Stimulated activated naive CD4-positive, alpha-beta T cell treated with Interleukin-2 at 50 U/mL for 16 hours (primary cell): ENCODE measurements at places on chromosomes 3 and 15.

- DNase-seq: no peak
Measured at GRCh38 chr3:10522646-10523303, 17.4 kb upstream of the ATP2B2 start.

GRCh38 chr3:53709860-53710674 lies 136.2 kb downstream of the CHDH start:
- peak; percentile 39 for DNase-seq

DNA sequence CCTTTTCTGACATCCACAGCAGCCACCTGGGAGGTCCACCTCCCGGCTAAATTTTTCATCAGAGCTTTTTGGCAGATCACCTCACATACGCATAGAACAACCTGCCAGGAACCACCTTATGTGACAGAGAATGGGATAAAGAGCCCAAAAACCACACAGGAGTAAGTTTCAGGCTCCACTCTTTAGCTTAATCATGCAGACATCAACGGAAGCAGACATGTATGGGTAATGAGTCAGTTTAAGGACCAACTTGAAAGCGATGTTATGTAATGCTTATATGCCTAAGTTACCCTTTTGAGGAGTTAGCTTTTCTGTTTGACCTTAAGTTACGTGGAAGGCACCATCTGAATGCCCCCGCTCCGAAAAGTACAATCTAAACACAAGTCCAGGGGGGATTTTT lies 183.3 kb upstream of the BHLHE40 start:
- no peak for DNase-seq

GRCh38 chr3:174010907-174011306 lies 613.4 kb downstream of the NLGN1 start:
- DNase-seq: no peak

GRCh38 chr3:50445919-50446318 lies 57.5 kb downstream of the CACNA2D2 start:
- no peak for DNase-seq

DNA sequence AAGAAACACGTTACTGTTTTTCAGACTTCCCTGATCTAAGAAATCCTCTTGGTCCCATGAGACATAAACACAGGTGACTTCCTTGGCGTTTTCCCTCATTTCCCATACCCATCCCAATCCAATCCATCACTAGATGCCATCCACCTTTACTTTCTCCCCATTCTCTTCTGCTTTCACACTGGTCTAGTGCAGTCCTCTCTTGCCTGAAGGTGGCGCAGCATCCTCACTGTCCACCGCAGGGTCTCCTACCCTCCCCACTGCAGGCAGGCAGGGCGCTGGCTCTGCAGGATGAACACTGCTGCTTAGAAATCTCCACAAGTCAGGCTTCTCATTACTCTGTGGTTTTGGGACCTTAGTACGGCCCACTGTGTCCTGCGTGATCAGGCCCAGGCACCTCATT lies 58.2 kb downstream of the RAB7A start:
- peak; percentile 50 for DNase-seq

DNA sequence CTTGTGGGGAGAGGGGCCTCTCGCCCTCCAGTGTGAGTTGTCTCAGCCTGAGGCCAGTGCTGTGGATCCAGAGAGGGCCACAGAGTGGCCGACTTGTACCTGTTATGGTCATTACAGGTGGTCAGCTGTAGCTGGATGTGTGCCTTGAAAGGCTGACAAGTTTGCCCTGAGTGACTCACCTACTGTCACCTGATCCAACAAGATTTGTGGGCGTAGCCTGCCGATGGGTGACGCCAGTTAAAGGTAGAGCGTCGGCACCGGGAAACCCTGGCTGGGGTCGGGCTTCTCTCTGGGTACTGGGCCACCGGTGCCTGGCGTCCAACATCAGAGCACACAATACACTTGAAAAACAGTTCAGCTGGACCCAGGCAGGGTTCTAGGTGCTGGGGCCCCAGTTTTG lies 2.8 kb upstream of the ISG20 start:
- peak; percentile 66 for DNase-seq

DNA sequence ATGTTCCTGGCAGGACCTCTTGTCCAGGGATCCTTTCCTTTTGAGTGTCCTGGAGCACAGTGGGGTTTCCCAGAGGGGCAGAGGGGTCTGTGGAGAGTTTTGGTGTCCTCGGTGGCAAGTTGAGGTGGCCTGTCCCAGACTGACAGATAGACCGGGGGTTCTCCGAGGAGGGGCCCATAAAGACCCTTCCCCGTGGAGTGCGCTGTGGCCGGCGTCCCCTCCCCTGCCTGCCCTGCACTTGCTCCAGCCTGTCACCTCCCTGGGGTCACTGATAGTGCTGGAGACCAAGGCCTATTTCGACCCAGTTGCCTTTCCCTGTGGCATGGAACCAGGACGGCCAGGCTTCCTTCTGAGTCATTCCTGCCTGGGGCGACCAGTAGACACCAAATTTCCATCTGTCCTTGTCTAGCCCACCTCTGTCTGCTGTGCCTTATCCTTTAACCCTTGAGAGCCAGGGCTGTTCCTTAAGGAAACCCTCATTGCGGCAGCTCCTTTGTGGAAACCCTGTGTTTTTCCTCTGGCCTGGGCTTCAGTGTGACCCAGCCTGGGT lies 2.9 kb downstream of the MUC4 start:
- no peak for DNase-seq

GRCh38 chr3:171101982-171102641 lies 75.6 kb upstream of the SLC2A2 start:
- DNase-seq: no peak

DNA sequence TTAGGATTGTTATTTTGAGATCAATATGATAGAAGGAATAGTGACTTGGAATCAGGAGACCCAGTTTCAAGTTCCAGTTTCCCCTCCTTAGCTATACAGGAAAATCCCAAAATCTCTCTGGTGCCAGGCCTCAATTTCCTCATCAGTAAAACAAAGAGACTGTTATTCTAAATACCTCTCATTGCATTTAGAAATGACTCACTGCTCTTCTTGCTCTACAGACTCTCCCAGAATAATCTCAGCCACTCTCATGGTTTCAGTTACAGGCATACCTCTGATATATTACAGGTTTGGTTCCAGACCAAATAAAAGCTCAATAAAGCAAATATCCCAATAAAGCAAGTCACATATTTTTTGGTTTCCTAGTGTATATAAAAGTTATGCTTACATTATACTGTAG lies 28.3 kb downstream of the IMPG2 start:
- no peak for DNase-seq

GRCh38 chr3:176780766-176781165 lies 416.5 kb downstream of the TBL1XR1 start:
- no peak for DNase-seq

DNA sequence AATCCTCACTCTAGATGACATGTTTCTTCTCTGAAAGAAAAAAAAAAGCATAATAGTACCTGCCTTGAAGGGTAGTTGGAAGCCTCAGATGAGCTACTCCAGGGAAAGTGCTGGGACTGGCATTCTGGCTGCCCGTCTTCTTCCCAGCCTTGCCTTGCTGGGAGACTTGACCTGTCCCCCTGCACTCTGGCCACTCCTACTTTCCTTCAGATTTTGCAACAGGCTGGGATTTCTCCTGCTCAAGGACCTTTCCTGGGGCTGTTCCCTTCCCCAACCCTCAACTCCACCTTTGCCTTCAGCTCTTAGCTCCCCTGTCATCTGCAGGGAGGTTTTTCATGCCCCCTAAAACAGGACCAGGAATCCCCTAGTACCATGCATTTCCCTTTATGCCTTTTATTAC lies 609.9 kb upstream of the CFAP20DC start:
- no peak for DNase-seq

- no peak for DNase-seq
Measured at GRCh38 chr3:103991461-103992115, 1375.1 kb upstream of the ALCAM start.

DNA sequence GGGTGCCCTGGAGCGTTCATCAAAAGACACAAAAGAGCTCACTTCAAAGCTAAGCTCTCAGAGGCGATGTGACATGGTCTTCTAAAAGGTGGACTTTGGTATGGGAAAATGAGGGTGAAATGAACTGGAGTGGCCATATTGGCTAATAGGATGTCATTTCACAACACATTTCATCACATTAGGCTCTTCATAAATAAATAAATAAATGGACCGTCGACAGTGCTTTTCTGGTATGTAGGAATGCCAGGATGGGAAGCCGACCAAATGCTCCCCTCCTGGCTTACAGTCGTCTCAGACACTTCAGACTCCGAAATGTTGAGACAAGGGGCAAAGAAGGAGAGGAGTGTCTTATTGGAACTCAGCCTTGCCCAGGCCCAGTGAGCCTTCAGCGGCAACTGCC lies 383.0 kb downstream of the NTRK3 start:
- no peak for DNase-seq

GRCh38 chr15:92044203-92044909 lies 190.8 kb downstream of the SLCO3A1 start:
- DNase-seq: no peak

DNA sequence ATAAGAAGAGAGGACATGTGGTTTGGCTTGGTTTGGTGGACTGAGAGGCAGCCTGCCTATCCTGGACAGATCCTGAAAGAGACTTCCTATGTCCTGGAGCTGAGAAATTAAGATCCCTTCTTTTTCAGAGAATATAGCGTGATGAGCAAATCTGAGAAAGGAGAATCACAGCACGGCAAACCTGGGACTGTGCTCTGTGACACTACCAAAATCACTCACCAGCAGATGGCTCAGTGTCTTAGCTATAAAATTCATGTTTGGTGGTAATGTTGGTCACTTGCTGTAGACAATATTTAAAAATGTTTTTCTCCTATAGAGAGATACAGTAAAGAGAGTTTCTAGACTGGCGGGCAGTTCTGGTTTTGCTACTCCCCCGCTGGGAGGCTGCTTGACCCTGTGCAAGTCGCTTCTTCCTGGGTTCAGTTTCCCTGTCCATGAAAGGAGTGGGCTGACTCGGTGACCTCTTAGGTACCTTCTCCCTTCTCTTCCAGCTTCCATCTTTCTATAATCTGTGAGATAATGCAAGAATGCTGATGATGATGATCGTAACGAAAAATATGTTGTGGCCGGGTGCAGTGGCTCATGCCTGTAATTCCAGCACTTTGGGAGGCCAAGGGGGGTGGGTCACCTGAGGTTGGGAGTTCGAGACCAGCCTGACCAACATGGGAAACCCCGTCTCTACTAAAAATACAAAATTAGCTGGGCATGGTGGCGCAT lies 7.6 kb upstream of the HES1 start:
- DNase-seq: no peak

DNA sequence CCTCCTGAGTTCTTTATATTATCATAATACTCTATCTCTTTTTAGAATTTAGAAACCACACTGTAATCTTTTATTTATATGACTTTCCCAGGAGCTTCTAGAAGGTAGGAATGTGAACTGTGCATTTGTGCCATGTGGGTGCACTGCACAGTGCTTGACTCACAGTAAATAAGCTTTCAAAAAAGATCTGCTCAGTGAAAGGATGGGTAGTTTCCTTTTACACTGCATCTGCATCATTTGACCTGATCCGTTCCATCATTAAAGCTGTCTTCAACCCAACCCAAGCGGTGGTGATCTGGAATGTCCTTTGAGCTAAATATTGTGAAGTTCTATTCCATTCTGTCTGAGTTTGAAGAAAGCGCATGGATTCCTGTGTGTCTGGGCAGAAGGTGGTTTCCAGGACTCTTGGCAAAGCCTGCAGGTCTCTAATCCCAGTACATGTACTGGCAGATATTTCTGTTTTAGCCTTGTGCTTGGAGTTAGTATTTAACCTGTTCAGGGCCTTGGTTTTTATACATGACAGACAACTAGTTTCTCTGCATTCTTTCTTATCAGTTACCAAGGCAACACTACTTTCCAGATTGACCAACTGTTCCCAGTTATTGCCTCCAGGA lies 96.7 kb downstream of the DHX30 start:
- no peak for DNase-seq

- DNase-seq: no peak
Measured at GRCh38 chr3:195752546-195753331, 32.0 kb downstream of the MUC20 start.

GRCh38 chr3:185827595-185828344 lies 2.9 kb upstream of the IGF2BP2 start:
- no peak for DNase-seq

GRCh38 chr15:78977091-78977571 lies 32.3 kb upstream of the CTSH start:
- DNase-seq: no peak

DNA sequence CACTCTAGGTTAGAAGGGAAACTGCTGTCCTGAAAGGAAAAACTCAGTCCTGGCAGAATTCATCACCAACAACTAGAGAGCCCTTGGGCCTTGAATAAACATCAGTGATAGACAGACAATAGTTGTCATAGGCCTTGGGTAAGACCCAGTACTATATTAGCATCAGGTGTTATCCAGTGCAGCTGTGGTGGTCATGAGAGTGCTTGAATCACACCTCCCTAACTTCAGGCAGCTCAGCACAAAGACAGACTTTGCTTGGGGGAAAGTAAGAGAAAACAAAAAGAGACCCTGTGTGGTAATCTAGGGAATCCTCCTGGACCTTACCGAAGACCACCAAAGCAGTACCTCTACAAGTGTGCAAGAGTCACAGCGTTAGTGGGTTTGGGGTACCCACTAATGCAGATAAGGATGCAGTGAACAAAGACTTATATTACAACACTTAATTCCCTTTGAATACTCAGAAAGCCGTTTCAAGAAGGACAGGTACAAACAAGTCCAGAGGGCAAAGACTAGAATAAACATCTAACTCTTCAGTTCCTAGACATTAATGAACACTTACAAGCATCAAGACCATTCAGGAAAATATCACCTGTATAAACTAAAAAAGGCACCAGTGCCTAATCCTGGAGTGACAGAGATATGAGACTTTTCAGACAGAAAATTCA lies 332.3 kb upstream of the EPHA3 start:
- DNase-seq: no peak

DNA sequence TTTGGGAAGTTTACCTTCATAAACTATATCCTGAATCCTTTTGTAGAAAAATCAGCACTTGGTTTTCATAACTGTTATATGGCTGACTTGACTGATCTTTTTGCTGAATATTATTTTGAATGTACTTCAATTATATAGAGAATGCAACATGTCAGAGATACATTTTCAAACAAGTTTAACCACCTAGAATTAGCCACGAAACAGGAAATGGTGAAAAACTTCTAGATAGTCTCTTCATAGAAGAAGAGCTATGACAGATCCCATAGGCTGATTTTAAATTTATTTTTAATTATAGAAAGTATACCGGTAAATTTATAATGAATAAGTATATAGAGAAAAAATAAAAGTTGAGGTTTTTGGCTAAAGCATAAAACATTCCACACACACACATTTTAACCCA lies 436.8 kb upstream of the DPPA4 start:
- no peak for DNase-seq

DNA sequence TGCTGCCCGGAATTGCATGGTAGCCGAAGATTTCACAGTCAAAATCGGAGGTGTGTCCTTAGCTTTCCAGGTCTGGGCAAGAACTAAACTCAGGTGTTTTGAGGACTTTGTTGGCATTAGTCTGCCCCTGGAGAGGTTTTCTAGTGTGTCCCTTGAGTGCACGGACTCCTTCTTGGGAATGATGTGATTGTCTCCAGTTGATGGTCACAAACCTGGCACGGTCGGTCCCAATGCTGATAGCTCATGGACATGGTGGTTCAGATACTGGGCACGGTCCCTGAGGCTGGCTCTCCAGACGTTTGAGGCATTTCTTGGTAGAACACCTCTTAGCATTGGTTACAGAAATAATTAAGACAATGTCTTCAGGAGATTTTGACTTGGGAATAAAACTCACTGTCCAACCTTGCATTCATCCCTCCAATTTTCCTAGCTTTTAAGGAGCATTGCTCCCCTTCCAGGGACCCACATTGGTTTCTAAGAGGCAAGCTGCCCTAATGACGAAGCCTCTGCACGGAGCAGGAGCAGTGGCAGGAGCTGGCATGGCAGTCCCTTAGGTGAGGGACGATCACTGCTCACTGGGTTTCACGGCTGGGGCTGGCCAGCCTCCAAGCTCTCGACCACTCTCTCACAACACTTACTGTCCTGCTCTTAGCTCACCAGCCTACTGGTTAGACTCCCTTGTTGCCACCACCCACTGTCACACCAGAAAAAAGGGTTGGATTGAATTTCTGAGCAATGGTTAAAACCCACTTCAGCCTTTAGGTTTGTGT lies 68.1 kb downstream of the PGPEP1L start:
- no peak for DNase-seq
